ENCODE measurements at places on chromosomes 2 and 18.

GRCh38 chr18:74353169-74353775, 37.6 kb downstream of the C18orf63 start:
- peak; percentile 23 for DNase-seq

- DNase-seq, result no peak
Measured at GRCh38 chr2:98736464-98736889, 5.5 kb upstream of the MGAT4A start.

- DNase-seq, result no peak
Measured at GRCh38 chr2:220499225-220499624, 871.8 kb downstream of the SLC4A3 start.

DNA sequence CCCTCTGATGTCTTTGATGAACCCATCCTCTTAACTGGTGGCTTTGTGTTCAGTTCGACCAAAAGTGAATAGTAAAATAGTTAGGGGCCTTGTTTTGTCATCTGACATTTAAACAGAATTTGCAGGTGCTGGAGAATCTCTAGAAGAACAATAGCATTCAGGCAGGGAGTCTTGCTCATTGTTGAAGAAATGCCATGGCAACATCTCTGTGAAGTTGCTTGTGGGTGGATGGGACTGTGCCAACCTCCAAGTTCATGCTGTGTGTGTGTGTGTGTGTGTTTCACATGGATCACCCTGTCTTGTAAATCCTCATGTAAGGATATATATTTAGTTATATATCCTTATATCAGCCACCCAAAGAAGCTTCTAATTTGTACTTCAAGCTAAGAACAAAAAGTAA, 66.7 kb downstream of the SKA1 start:
- no peak for DNase-seq

DNA sequence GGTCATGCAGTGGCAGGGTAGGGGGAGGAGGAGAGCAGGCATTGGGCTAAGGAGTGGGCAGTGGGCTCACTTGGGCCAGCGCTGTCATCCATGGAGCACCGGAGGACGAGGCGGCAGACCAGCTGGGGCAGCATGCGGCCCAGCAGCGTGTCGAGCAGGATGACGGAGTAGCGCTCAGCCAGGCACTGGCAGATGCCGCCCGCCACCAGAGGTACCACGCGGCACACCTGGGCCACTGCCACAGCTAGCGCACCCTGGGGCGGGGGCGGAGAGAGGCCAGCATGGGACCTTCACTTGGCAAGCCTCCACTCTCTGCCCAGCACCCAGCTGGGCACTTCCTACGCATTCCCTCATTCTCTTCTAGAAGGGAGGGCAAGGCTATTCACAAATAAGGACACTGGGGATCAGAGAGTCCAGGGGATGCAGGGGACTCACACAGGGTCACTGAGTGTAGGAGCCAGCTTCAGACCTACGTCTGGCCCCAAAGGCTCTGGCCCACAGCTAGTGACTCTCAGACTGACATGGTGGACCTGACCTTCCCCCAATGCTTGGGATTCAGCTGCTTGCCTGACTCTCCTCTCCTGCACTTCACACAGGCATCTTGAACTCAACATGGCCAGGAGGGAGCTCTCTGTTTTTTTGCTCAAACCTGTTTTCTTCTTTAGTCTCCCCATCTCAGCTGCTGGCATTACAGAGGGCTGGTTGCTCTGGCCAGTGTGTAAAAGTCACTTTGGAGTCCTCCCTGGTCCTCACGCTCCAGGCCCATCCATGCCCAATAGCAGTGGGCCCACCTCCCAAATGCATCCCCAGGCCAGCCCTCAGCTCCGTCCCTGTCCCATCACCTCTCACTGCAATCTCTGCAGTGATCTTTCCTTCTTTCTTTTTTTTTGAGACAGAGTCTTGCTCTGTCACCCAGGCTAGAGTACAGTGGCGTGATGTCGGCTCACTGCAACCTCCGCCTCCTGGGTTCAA, 4.1 kb downstream of the SFTPB start:
- DNase-seq, result no peak

DNA sequence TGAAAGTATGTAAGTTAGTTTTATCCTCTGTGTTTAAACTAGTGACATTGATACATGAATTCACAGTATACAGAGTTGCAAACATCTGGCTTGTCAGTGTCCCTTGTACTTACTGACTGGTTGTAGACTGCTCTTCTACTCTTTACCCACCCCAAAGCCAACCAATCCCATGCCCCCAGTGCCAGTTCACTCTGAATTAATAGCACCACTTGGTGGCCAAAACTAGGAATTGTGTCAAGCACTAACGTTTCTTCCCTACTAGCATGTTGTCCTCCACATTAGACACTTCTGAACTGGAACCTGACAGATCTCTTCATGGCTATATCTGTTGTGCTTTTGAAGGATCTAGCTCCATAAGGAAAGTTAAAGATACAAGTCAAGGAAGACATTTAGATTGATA, 27.2 kb upstream of the OTX1 start:
- DNase-seq, result no peak

DNA sequence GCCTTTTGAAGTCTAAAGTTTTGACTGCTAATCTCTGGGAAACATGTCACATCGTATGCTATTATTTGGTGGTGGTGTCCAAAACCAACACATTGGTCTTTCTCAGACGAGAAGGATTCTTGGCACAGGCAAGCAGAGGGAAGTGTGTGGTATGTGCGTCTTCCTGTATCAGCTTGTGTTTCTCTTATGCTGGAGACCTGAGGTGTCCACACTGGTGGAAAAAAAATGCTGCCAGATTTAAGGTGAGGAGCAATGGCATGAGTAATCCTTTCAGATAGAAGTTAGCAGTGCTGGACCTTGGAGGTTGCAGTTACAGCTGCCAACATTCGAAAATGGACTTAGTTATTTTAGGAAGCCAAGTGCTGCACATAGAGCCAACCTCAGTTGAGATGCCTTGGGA, 11.7 kb upstream of the FHL2 start:
- DNase-seq, result no peak

GRCh38 chr2:96501471-96501874, 3.7 kb downstream of the NEURL3 start:
- no peak for DNase-seq

GRCh38 chr18:649341-649740, 8.1 kb upstream of the TYMS start:
- DNase-seq, result no peak

DNA sequence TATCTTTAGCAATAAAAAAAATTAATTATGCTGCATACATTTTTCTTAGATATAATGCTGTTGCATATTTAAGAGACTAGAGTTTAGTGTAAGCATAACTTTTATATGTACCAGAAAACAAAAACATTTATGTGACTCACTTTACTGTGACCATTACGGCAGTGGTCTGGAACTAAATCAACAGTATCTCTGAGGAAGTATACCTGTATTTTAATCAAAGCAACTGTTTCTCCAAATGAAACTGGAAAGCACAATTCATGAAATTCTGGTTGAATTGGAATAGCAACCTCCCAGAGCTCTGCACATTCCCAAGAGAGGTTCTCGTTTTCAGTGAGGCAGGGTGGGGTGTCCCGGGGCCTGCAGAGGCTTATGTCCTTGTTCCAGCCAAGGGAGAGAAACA, 112.2 kb upstream of the TACR1 start:
- no peak for DNase-seq

GRCh38 chr2:182018218-182018617, 32.6 kb downstream of the PPP1R1C start:
- DNase-seq, result no peak

DNA sequence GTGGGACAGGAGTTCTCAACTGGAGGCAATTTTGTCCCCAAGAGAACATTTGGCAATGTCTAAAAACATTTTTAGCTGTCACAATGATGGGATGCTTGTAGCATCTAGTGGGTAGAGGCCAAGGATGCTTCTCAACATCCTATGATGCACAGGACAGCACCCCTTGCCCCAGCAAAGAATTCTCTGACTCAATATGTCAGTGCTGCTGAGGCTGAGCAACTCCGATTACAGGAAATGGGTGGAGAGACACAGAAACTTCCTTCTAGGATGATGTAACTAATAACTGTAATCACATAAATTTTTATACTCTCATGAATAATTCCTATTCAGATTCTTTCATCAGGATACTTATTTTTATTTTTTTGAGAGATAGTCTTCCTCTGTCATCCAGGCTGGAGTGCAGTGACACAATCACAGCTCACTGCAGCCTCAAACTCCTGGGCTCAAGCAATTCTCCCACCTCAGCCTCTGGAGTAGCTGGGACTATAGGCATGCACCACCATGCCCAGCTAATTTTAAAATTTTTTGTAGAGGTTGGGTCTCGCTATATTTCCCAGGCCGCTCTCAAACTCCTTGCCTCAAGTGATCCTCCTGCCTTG, 120.3 kb upstream of the ACAA2 start:
- DNase-seq, result no peak

DNA sequence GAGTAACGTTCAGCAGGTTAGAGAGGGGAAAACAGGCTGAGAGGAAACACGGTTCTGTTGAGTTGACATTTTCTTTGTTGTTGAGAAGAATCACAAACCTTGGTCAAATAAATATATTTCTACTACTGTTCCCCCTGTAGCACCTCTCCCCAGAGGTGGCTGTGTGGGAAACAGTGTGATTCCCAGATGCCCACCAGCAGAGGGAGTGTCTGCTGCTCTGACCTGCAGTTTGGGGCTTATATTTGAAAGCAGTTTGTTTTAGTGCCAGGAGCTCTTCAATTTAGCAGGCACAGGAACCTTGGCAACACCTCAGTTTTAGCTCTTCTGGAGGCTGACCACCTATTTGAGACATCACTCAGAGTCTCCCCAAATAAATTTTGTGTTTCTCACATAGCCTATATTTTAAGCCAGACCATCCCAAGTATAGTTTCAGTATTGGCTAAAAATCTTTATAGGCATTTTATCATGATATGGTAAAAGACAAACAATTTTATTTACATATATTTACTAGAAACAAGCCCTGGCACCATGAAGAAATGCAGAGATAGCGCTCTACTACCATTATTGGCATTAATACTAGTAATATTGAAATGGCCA, 75.7 kb downstream of the PIK3C3 start:
- no peak for DNase-seq

- no peak for DNase-seq
Measured at GRCh38 chr18:46333431-46334135, 229.4 kb downstream of the HAUS1 start.

DNA sequence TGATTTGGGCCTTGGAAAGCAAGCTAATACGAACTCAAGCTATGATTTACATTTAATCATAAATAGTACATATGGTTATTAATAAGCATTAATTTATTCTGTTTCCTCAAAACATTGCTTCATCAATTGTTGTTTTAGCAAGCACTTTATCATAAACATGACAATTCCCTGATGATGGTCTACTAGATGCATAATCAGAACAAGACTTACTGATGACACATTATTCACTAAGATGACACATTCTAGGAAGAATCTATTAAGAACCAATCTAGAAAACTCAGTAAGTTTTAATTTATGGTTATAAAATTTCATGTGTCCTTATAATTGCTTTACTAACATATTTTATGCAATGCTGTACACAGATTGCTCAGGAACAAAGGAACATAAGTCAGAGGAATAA, 815.2 kb downstream of the ERBB4 start:
- no peak for DNase-seq

GRCh38 chr2:84452624-84453023, 6.5 kb downstream of the SUCLG1 start:
- DNase-seq, result no peak

GRCh38 chr18:64115881-64116280, 33.0 kb downstream of the LINC00305 start:
- DNase-seq, result no peak

- no peak for DNase-seq
Measured at GRCh38 chr2:72162574-72162973, 14.9 kb upstream of the CYP26B1 start.

- no peak for DNase-seq
Measured at GRCh38 chr2:138447889-138448570, 53.5 kb upstream of the SPOPL start.

- no peak for DNase-seq
Measured at GRCh38 chr18:23177433-23178072, 42.3 kb downstream of the CABLES1 start.

GRCh38 chr2:239832490-239833268, 192.5 kb downstream of the NDUFA10 start:
- no peak for DNase-seq

DNA sequence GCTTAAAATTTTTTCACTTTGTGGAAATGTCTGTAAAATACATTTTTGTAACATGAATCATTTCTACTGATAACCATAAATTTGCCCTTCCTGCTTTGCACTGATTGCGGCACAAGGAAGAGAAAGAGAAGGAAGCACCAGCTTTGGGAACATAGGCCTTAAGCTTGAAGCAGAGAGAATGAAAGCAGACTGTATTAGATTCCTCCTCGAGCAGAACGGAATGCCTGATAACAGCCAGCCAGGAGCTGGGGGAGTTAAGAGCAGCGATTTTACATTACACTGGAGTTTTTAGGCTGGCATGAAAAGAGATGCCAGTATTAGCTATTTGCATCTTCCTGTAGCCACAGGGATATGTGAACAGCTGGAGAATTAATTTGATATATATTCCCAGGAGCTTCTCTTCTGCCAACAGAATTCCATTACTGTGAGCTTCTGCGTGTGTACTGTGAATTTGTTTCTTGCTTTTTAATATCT, 33.5 kb downstream of the CRIM1 start:
- no peak for DNase-seq

- DNase-seq, result no peak
Measured at GRCh38 chr2:27372937-27373336, 2.5 kb downstream of the SNX17 start.

GRCh38 chr18:44715245-44715644, 34.6 kb downstream of the SETBP1 start:
- no peak for DNase-seq

- DNase-seq, result no peak
Measured at GRCh38 chr18:70036771-70037347, 89.2 kb upstream of the CD226 start.

DNA sequence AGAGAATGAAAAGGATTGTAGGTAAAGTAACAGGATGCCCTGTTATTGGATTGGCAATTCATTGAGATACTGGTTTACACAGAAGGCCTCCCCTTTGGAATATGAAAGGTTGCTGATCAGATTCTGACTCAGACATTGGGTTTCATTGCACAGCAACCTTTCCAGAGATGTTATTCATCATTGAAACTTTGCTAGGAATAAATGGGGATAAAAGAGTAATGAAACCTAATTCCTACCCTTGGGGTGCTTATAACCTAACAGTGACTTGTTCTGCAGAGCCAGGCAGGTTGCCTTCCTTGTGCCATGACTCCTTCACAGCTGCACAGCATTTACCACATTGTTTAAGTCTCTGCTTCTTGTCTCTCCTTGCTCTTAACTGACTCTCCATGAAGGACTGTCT, 5.0 kb downstream of the NAB1 start:
- no peak for DNase-seq

Data from stimulated activated CD4-positive, alpha-beta T cell treated with anti-CD3 and anti-CD28 coated beads, Interleukin-12 subunit alpha, Interleukin-12 subunit beta, amount 100 ng/mL, for 4 hours (primary cell).